ENCODE measurements at places on chromosomes 4 and X. TPM values are rescaled to one million over a fixed set of nuclear protein-coding genes. Genes with fewer than 3 reads are reported as not detected.

PRDM8 gene
- total RNA-seq, result 0.66 TPM

ZNF157 gene
- not detected for total RNA-seq

DNA sequence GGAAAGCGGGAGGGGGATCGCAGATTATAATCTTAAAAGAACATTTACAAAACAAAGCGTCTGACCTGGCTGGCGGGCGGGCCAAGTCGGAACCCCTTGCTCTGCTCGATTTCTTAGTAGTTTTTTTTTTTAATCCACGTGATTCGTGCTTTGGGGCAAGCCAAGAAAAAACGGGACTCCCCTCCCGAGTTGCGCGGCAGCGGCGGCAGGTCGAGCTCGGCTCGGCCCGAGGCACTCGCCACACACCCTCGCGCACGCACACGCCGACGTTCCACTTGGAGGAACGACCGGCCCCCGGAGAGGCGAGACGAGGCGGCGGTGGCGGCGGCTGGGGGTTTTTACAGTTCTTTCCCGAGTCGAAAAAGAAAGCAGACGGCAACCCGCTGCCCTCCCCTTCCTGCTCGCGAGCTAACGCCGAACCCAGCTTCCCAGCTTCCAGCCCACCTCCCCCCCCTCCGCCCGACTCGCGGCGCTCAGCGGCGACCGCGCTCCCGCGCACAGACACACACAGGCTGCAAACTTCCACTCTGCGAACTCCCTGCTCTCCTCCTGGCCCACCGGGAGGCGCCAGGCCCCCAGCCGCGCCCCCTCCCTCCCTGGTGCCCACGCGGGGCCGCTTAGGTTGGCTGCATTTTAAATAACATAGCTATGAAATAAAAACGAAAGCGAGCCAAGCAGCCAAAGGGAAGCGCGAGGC, 1.2 kb downstream of the BCOR start:
- peak; percentile 51 for DNase-seq

- no peak for DNase-seq
These were observed 180.0 kb downstream of the CFAP299 start for GRCh38 chr4:80515496-80515895.

DNA sequence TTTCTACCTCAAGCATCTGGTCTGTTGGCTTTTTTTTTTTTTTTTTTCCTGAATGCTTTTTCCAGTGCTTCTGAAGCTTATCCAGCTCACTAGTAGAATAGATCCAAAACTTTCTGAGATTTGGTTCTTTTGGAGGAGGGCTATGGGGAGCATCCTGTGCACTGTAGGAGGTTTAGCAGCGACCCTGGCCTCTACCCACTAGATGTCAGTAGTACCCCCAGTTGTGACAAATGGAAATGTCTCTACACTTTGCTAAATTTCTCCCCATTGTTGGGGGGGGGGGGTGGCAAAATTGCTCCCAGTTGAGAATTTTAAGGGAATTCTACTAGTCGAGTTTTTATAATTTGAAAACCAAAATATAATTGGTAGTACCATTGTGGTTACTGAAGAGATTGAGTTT, 23.0 kb upstream of the PPA2 start:
- DNase-seq, result no peak

GRCh38 chrX:152074163-152074562, 64.2 kb downstream of the MAGEA10 start:
- no peak for DNase-seq

GRCh38 chrX:101460669-101461068, 24.6 kb upstream of the ARMCX4 start:
- DNase-seq, result no peak

- no peak for DNase-seq
These were observed 164.6 kb upstream of the BCOR start for GRCh38 chrX:40262157-40263013.

GRCh38 chr4:182448281-182449151, 205.3 kb downstream of the TENM3 start:
- DNase-seq, result peak; percentile 92

- DNase-seq, result no peak
These were observed 10.2 kb upstream of the BBS12 start for GRCh38 chr4:122722256-122722655.

GLRA3 gene
- not detected for total RNA-seq

DNA sequence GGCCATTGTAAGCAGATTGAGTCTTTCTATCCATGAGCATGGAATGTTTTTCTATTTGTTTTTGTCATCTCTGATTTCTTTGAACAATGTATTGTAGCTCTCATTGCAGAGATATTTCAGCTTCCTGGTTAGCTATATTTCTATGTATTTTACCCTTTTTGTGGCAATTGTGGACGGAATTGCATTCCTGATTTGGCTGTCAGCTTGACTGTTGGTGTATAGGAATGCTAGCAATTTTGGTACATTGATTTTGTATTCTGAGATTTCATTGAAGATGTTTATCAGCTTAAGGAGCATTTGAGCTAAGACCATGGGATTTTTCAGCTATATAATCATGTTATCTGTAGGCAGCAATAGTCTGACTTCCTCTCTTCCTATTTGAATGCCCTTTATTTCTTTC, 154.6 kb downstream of the GUCY2F start:
- DNase-seq, result no peak

All from left ventricle myocardium inferior (tissue), 1 donor.